T follicular helper cell (primary cell): ENCODE measurements at places on chromosomes 6 and 20.

- no peak for DNase-seq
Measured at GRCh38 chr6:122717350-122717749, 62.2 kb upstream of the FABP7 start.

DNA sequence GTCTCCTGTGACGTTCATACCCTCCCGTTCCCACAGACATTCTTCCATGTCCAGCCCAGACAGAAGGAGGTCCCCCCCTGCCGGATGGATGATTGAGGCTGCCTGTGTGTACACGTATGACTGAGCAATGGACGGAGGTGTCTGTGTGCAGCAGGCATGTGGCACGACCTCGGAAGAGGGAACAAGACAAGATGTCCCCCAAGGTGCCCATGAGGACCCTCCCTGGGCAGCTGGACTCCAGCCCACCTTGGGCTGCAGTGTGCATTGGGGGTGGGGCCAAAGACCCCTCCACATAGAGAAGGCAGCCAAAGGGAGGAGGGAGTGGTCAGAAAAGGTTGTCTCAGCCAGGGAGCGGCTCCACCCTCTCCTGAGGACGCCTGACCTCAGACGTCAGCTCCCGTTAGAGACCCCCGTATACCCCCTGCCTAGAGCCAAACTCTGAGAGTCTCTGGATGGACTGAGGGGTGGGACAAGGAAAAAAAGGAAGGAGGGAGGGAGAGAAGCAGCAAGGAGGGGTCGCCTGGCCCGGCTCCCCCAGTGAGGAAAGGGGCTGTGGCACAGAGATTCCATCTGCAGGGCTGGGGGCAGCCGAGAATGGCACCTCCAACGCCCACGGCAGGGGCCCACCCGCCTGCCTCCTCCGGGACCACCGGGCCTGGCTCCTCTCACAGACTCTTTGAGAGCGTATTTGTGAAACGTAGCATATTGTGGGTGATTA is 92.9 kb upstream of the BHLHE23 start:
- DNase-seq = no peak

- DNase-seq = no peak
Measured at GRCh38 chr6:26575494-26575939, 21.2 kb upstream of the ABT1 start.

GRCh38 chr6:158011980-158012566 is 30.4 kb downstream of the SYNJ2 start:
- DNase-seq = no peak

DNA sequence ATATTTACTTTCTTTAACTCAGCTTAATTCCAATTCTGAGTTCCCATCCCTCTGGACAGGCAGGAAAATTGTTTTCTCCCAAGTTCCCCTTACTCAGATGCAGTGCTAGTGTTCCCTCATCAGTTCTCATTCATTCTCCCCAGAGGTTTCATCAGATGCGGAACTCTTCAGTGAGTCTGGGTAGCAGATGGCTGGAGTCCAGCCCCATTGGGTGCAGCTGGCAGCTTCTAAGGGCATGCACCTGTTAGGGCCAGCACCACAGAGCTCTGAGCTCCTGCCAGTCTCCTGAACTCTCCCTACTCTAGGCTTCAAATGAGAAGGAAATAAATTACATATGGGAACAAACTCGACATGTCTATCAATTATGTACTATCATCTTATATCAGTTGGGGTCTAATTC is 76.6 kb downstream of the SOD2 start:
- DNase-seq = no peak

- peak; percentile 64 for DNase-seq
Measured at GRCh38 chr6:27145731-27146455, 101.6 kb upstream of the PRSS16 start.

GRCh38 chr6:56687551-56687950 is 44.9 kb upstream of the DST start:
- DNase-seq = no peak

DNA sequence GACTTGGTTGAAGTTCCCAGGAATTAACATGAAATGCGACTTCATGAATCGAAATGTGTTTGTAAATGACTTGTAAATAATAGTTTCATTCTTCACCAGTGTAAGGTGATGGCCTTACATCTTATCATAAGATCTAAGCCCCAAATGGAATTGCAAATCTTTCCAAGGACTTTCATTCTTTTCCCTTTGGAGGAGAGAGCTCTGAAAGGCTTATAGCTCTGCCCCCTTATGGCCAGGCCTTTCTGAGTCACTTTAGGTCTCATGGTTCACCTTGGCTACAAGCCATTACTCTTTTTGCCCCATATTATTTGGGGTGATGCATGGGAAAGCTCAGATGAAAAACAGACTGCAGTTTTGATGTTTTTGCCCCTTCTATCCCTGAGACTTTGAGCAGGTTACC is 209.1 kb upstream of the BMP2 start:
- no peak for DNase-seq

- no peak for DNase-seq
Measured at GRCh38 chr6:868201-868600, 175.3 kb upstream of the EXOC2 start.

DNA sequence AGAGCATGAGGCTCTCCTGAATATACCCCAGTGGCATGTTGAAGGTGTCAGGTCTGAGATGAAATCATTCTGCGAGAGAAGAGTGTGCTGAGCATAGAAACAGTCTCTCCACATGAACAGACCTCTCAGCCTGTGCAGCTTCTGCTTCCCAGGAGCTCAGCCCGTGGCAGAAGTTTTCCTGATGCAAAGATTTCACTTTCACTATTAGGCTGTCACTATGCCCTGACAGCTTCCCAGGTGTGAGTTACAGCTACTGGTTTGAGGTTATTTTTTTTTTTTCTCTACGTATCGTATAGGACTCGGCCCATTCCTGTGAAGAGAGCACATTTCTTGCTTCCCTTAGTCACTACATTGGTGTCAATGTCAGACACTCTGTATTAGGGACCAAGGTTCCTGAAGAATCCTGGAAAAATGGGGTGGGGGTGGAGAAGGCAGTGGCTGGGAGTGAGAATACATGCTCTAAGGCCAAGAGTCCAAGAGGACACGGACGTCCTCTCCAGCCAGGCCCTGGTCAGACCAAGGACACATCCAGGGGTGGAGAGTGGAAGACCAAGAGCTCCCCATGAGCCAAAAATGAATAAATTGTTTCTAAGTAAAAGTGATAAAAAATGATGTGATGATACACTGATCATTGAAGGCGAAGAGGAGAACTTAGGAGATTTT is 121.2 kb upstream of the AKAP12 start:
- no peak for DNase-seq

DNA sequence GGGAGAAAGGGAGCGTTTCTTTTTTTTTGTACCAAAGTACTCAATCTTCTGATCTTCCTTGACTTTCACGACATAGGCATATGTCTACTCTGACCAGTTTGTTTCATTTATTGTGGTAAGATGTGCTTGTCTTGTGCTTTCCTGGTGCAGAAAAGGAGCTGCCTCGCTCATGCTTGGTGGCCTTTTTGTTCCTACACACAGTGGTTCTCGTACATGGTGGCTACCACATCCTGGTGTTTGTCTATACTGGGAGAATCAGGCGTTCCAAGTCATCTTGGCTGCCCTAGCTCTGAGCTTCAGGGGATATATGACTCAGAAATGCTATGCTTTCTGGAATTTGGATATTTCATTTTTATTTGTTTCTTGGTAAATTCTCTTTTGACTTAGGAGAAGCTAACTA is 31.8 kb downstream of the MYB start:
- no peak for DNase-seq

GRCh38 chr6:75350156-75350555 is 65.6 kb upstream of the TMEM30A start:
- DNase-seq = no peak

GRCh38 chr6:70314296-70314695 is 11.4 kb upstream of the COL9A1 start:
- no peak for DNase-seq

DNA sequence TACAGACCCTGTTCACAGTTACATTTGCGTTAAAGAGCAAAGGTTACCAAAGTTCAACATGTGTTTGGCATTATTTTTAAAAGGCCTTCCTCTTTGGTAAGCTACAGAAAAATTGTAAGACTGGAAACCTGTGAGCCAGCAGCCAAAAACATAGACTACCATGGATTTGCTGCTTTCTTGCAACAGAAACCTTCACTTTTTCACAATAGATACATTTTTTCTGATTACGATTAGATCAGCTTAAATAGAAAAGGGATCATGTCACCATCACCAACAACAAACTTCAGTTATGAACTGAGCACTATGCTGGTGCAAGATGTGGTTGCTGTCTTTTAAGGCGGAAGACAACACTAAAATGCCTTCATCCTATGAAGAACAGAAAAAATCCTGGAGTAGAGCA is 112.3 kb upstream of the MARCKS start:
- no peak for DNase-seq

GRCh38 chr6:130670142-130670541 is 157.1 kb upstream of the SMLR1 start:
- no peak for DNase-seq

- DNase-seq = peak; percentile 29
Measured at GRCh38 chr6:130020073-130020906, 1.9 kb downstream of the L3MBTL3 start.

GRCh38 chr6:85641522-85641896 is 1.2 kb downstream of the SYNCRIP start:
- DNase-seq = no peak

DNA sequence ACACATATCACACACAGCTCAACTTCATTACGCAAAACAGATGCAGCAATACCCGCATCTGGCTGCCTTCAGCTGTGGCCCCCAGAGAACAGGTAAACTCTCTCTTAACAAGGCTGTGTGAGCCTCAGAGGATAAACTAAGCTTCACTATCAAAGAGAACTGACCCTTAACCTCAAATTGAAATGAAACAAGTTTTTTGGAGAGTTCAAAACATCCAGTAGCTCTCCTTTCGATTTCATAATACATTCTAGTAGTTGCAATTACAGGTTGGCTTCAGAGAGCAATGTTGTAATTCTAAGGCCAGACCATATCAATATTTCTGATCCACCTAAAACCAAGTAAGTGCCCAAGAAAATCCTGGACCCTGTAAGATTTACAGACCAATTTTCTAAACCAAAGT is 113.5 kb downstream of the FAXC start:
- DNase-seq = no peak

GRCh38 chr20:44035924-44036323 is 121.3 kb downstream of the TOX2 start:
- no peak for DNase-seq

- no peak for DNase-seq
Measured at GRCh38 chr20:22921595-22922421, 113.3 kb upstream of the SSTR4 start.

- no peak for DNase-seq
Measured at GRCh38 chr20:17657898-17658647, 24.0 kb downstream of the RRBP1 start.

DNA sequence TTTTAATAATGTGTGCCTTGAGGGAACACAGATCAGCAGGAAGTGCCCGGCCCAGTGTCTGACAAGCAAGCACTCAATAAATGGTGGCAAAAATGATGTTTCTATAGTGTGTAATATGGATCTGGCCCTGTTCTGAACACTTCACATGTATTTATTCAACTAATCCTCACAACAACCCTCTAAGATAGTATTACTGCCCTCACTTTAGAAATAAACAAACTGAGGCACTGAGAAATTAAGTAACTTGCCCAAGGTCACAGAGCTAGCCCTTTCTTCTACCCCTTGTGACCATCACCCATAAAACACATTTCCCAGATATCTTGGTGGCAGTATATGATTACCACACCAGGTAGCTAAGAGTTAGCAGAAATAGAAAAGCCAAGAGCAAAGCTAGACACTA is 12.8 kb upstream of the MTFR2 start:
- no peak for DNase-seq

DNA sequence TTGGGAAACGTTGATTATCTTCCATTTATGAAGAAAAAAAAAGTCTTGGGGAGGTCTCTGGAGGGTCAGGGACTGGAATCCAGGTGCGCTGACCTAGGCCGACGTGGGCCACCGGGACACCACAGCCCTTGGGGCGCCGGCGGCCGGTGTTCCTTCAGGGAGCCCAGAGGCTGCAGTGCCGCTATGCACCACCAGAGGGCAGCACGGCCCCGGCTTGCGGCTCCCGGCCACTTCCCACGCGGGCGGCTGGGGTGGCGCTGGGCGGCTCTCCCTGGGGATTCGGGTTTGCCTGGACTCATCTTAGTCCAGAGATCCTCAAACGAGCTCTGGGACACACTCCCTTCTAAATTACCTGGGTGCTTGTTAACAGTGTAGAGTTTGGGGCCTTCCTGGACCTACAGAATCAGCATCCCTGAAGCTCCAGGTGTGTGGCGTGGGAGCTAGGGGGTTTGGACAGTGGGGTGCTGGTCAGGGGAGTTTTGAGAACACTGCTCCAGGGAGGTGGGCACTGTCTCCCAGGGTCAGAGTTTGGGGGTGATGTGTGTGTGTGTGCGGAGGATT is 23.0 kb upstream of the GTSF1L start:
- DNase-seq = peak; percentile 67

GRCh38 chr20:54680872-54681619 is 205.7 kb downstream of the DOK5 start:
- DNase-seq = no peak

DNA sequence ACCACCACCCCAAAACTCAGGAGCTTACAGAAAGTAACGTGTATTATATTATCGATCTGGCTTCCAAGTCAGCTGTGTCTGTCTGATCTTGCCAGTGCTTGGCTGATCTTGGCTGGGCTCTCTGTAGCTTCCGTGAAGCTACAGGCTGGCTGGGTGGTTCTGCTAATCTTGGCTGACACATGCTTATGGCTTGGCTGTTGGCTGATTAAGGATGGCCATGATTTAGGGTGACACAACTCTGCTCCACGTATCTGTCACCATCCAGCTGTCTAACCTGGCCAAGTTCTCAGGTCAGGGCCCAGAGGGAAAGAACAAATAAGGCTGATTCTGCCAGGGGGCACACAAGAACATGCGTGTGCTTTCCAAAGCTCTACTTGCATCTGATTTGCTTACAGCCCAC is 64.7 kb upstream of the PRL start:
- no peak for DNase-seq
